ENCODE measurements at places on chromosomes 2 and 18.

DNA sequence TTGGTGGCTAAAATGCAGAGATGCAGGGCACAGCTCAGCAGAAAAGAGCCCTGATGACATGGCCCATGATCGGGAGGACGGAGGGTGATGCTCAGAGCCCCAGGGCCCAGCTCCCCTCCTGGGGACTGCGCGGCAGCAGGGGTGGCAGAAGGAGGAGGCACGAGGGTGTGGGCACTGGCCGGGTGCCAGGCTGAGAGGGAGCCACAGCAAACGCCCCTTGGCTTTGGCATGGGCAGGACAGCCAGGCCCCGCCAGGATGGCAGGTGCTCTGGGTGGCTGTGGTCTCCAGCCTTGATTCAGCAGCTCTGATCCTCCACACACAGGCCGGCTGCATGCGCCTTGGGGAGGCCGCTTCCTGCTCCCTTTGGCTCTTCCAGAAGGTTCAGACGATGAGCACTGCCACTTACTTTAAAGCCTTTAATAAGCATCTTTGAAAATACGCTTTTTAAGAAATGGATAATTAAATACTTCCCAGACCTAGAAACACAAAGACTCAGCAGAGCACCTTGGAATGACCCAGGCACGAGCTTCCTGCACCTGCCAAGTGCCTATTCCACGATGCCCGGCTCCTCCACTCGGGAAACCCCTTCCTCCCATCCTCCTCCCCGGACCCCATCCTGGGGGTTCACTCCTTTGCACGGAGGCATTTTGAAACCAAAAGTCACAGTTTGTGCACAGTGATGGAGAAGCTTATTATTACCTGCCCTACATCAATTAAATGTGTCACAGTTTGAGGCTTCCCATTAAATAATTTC is 78.5 kb upstream of the SNTG2 start:
- DNase-seq = no peak

DNA sequence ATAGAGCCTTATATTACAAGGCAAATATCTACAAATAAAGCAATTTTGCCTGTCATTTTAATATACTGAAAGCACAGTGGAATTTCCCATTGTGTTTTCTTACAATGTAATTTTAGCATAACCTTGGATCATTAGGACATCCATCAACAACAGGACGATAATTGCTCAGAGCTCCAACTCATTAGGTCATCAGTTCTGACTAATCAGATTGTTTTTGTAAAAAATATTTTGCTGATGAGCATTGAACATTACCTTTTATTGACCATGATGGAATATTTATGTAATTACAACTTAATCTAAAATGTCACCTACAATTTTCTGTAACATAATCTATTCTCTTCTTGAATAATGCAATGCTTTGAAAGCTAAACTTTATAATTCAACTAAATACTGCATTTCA is 215.3 kb upstream of the DSEL start:
- DNase-seq = no peak

- no peak for DNase-seq
These were observed 48.2 kb upstream of the CNGA3 start for GRCh38 chr2:98297817-98298682.

- DNase-seq = peak; percentile 59
These were observed 809 bp downstream of the DBI start for GRCh38 chr2:119367472-119368099.

DNA sequence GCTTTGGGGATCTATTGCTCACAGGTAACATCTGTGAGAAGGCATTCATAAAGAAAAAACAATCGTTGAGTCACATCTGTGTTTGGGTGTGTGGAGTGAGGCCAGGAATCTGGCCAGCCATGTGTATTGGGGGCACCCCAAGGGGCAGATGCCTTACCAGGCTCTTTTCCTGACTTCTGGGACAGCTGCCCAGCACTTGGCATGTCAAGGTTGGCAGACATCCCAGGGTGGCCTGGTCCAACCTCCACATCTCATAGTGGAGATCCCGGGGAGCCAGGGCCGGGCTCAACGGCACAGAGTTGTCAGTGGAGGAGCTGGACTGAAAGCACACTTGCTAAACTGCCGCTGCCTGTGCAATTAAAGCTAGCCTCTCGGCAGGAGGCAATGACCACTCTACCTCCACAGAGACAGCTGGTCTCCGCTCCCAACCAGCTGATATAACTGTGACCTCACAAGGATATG is 75.3 kb upstream of the MGAT4A start:
- DNase-seq = no peak

GRCh38 chr18:74682141-74682990 is 84.7 kb downstream of the ZNF407 start:
- no peak for DNase-seq

DNA sequence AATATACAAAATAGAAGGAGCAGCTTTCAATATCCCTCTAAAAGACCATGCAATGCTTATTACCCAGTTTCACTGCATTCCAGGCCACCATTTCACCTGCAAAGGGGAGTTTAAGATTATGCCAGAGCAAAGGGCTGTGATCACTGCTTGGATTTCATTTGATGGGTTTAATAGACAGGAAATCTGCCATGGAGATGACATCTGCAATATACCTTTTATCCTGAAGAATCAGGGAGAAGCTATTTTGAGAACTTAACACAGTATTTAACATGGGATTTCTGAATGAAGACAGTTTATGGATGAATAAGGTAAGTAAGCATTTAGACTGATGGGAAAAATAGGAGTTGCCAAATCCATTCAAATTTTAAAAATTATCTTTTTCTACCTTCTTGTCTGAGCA is 303.0 kb upstream of the SLC8A1 start:
- DNase-seq = no peak

GRCh38 chr2:236298924-236299475 is 34.8 kb upstream of the ASB18 start:
- no peak for DNase-seq

DNA sequence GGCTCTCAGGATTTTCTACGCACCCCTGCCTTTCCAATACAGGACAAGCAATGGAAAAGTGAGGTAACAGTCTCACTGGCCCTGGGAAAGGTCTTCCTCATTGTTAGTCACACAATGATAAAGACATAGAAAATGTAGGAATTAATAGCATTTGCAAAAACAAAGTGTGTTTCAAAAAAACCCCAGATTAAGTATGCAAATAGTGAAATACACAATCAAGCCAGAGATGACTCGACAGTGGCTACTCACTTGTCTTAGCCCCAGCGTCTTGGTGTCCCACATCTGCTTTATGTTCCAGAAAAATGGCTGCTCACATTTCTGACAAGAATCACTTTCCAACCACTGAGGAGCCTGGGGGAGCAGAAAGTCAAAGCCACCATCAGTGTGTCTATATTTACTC is 47.0 kb upstream of the AP1S3 start:
- peak; percentile 33 for DNase-seq

DNA sequence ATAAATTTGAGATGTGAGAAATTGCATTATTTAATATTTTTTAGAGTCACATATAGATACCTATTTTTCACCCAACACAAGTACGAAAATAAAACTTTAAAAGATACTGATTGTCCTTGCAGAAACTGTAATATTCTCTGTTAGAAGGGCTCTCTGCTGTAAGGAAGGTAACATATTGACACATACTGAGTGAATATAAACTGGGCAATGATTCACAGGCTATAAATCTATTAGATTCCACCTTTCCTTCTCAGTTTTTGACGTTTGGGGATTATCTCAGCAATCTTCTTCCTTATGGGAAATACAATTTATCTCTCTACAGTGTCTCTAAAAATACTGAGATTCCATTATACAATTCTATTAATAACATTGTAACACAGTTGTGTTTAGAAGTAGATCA is 229.1 kb upstream of the MAP2 start:
- DNase-seq = no peak

GRCh38 chr2:158104903-158105302 is 3.2 kb downstream of the UPP2 start:
- DNase-seq = no peak

- DNase-seq = no peak
These were observed 48.8 kb downstream of the RND3 start for GRCh38 chr2:150438654-150439053.

DNA sequence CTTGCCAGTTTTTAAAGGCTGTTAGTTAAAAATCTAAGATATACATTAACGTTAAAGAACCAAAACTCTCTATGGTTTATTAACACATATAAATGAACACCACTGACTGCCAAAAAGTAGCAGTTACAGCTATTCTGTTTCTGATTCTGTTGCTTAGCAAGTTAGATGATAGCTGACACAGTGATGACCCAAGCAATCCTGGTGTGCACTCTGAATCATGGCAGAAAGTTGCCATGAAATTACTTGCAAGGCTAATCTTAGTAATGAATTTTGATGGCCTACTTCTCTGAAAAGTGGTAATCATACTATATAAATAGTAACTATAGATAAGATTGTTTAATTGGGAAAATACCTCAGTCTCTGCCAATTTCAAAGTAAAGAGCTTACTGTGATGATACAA is 57.7 kb downstream of the ROCK2 start:
- no peak for DNase-seq

DNA sequence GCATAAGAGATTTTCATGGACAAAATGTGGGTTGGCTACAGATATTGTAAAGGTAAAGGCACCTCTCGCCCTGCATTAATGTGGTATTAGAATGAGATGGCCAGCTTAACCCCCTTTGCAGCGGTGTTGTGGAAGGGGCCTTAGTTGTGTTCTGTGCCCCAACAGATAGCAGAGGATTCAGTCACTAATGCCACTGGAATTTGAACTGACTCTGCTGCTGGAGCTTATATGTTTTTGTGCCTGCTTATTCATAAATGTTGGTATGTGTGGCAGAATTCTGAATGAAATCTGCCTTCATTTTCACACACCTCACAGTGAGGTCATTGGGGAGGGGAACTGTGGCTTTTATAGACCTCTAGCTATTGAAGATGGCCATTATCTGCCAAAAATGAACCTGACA is 90.7 kb upstream of the ITGA6 start:
- DNase-seq = no peak

DNA sequence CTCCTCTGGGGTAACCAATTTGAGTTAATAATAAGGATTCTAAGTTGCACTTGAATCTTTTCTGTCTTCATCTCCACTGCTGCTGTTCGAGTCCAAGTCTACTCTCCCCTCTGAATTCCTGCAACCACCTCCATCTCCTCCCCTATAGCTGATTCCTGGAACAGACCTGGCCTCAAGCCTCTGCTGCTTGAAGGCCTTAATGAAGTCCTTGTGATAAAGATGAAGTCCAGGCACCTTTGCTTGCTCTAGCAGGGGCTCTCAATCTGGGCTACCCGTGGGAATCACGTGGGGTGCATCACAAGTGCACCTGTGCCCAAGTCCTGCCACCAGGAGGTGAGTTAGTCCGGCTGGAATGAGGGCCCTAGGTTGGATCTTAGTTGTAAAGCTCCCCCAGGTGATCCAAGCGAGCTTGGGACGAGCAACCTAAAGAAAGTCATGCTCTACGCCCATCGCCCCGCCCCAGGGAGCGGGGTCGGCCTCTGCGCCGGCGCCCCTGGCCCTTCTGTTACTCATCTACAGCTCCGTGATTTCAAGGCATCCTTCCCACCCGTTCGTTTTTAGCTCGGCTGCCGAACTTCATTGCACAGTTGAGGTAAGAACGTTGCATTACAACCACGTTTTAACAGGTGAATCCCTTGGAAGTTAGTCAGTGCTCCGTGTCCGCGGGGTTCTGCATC is 905 bp upstream of the IAH1 start:
- DNase-seq = peak; percentile 23

DNA sequence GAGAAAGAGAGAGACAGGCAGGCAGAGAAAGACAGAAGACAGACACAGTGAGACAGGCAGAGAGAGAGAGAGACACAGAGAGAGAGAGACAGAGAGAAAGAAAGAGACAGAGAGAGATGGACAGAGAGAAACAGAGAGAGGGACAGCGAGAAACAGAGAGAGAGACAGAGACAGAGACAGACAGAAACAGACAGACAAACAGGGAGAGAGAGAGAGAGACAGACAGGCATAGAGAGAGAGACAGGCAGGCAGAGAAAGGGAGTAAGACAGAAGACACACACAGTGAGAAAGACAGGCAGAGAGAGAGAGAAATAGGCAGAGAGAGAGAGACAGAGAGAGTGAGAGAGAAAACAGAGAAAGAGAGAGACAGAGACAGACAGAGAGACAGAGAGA is 105.3 kb upstream of the ANKRD30BL start:
- no peak for DNase-seq

DNA sequence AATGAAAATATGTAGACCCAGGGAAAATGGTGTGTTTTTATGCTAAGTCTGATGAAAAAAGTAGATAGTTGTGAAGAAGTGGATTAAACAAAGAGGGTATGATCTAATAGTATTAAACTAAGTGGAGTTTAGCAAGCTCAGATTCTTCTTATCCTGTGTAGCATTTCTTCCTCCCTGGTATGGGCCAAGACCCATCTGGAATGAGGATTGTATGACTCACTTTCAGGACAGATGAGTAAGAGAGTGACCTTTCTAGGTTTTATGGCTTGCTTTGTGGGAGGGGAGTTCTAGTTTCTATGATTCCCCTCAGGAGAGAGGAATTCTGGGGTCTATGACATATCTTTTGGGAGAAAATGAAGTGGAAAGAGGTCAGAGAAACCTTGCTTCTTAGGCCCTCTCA is 550.1 kb downstream of the SPAG16 start:
- DNase-seq = no peak

DNA sequence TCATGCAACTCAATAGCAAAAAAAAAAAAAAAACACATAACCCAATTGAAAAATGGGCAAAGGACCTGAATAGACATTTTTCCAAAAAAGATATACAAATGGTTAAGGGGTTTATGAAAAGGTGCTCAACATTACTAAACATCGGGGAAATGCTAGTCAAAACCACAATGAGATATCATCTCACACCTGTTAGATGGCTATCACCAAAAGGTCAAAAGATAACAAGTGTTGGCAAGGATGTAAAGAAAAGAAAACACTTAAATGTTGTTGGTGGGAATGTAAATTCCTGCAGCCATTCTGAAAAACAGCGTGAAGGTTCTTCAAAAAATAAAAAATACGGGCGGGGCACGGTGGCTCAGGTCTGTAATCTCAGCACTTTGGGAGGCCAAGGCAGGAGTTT is 112.4 kb upstream of the CAB39 start:
- no peak for DNase-seq

GRCh38 chr2:86249579-86250391 is 50.5 kb downstream of the MRPL35 start:
- DNase-seq = peak; percentile 76

GRCh38 chr2:235779444-235779896 is 285.6 kb downstream of the AGAP1 start:
- DNase-seq = no peak

DNA sequence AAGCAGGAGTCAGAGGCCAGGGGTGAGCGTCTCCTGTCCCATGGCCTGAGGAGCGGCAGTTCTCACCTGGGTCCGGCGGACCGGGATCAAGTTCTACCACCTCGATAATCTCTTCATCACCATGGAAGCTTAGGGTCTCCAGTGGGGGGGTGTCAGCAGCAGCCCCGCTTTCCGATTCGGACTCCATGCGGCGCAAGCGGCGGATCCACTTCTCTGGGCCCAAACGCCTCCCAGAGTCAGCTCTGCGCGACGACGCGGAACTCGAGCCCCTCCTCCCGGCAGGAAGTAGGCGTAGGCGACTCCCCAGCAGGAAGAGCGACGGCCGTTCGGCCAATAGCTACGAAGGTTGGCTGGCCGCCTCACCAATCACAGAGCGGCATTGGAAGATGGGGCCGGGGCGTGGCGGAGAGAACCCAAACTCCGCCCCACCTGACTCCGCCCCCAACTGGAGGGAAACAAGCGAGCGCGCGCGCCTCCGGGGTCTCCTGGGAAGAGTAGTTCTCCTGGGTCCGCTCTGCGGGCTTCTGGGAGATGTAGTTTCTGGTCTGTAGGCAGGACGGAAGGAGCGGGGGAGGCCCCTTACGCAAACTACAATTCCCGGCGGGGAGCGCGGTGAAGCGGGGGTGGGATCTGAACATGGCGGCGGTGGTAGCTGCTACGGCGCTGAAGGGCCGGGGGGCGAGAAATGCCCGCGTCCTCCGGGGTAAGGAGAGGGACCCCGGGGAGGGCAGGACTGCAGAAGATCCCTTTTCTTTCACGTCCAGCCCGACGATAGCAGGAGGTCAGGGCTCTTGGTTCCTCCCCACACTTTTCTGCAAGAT is at the start of the genes AAMP and PNKD:
Gene AAMP, minus strand, starts transcription at position 238 of the 821 bp plus-strand sequence. Its CDS starts 51 bp downstream, at position 187.
Gene PNKD, plus strand, starts transcription at position 620 of the 821 bp plus-strand sequence. Its CDS starts 17 bp downstream, at position 637.
- DNase-seq = peak; percentile 100
